ENCODE measurements at places on chromosomes 11 and 22. TPM values are rescaled to one million over a fixed set of nuclear protein-coding genes. Genes with fewer than 3 reads are reported as not detected.
A peak's percentile ranks its signal among the peaks of the same experiment; 100 is the strongest.

DNA sequence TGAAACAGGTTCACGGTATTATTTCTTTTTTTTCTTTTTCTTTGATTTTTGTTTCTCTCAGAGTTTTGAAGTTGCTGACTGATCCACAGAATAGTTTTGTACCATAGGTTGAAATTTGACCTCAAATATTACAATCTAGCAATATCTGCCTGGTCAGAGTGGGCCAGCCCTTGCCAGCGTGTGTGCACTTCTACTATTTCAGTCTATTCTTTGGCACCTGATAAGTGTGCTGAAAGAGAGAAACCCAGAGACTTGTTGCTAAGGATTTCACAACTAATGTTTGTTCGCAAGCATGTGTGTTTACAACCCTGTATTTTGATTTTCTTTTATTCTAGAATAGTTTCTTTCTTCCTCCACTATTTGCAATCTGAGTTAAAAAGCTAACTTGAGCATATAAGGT, 1125.2 kb upstream of the CNTN5 start:
- DNase-seq: no peak

DNA sequence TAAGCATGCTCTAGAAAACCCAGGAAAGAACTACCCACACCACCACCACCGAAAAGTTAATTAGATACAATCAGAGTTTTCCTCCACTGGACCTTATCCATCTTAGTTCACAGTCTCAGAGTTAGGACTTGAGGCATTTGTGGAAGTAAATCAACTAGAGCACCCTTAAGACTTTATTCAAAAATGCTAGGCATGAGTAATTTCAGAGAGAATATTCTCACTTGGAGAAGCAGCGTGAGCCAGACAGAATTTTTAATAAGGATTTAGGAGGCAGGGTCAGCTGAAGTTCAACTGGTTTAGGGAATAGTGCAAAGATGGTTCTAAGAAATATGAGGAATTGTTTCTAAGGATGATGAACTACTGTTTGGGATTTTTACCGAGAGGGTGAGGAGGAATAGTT, 1.2 kb upstream of the OLFML1 start:
- no peak for DNase-seq

Gene KRTAP5-10
- total RNA-seq: not detected

Gene NNMT
- 3.4 TPM for total RNA-seq

- DNase-seq: no peak
Measured at GRCh38 chr11:127390465-127390864, 389.9 kb upstream of the KIRREL3 start.

- DNase-seq: no peak
Measured at GRCh38 chr22:31952472-31952871, 8.1 kb downstream of the YWHAH start.

DNA sequence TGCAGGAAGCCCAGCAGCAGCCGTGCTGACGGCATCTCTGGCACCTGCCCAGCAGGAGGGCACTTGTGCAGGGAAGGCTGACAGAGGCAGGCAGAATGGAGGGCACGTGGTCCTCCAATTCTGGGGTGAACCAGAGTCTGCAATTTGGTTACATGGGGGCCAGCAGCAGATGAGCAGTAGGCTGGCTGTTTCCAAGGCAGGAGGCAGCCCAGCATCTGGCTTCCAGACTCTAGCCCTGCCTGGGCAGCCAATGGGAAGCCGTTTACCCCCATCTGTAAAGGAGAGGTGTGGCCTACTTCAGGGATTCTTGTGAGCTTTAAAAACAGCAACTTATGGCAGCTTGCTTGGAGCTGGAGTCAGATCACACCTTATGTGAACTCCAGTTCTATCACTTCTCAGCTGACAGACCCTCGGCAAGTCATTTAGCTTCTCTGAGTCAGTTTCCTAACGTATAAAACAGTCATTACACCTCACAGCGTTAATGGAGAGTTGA, 27.9 kb upstream of the RASL10A start:
- DNase-seq: no peak

Gene HPX
- 9.6 TPM for total RNA-seq

DNA sequence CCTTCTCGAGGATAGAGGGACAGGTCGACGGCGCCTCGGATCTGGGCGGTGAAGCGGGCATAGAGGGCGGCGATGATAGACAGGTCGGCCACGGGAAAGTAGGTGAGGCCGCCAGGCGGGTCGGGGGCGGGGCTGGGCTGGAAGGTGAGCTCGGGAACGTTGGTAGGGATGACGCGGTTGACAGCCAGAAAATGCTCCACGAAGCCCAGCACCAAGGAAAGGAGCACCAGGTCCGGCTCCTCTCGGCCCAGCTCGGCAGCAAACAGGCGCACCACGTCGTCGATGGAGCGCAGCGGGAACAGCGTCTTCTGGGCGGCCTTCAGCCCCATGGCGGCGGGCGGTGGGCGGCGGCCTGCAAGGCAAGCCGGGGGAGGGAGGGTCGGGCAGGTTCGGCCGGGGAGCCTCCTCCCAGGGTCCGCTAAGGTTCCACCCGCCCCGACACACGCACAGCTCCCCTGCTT, 540 bp downstream of the MEN1 start:
- peak; percentile 62 for DNase-seq

- DNase-seq: no peak
Measured at GRCh38 chr22:32444068-32444467, 20.2 kb downstream of the BPIFC start.

Gene DSCAML1
- total RNA-seq: 0.07 TPM

Gene CECR2
- total RNA-seq: 178 TPM

Gene TNNT3
- not detected for total RNA-seq

DNA sequence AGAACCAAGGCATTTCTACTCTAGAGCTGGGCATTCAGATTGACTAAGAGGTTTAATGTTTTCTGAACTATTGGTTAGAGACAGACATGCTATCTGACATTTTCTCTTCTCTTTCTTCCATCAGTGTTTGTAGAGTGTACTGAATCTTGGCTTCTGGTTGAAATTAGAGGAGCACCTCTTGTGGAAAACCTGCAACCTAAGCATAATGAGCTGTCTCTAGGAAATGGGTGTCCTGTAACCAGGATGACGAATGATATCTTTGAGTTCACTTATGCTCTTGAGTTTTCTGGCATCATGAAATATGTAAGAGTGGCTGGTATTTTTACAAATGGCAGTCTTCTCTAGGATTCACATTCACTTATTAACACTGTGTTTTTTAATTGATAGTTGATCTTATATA, 19.4 kb downstream of the OOSP4A start:
- DNase-seq: no peak

- no peak for DNase-seq
Measured at GRCh38 chr11:2143799-2144543, 4.8 kb upstream of the IGF2 start.

Gene C22orf15
- total RNA-seq: not detected

Gene ANO5
- 5.4 TPM for total RNA-seq

- no peak for DNase-seq
Measured at GRCh38 chr11:9462172-9462799, 1.5 kb downstream of the ZNF143 start.

GRCh38 chr11:69521457-69521856, 40.0 kb downstream of the LINC01488 start:
- no peak for DNase-seq

- DNase-seq: no peak
Measured at GRCh38 chr11:43486141-43486540, 127.4 kb downstream of the TTC17 start.

GRCh38 chr22:35638001-35638400, 10.2 kb upstream of the APOL6 start:
- DNase-seq: no peak

Gene POLDIP3
- 52.8 TPM for total RNA-seq

DNA sequence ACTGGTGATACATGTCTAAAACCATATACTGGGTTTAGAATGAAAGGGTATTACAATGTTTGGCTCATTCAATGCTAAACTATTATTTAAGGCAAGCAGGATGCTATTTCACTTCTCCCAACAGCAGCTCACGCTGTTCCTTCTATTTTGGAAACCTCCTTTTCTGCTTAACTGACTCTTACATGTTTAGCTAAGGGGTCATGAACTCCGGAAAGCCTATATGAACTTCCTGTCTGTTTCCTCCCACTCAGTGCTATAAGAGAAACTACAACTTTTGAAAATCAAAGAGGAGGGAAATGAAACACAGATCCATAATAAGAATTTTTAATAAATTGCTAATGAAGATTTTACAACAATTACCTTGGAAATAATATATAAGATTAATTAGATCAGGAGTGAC, 30.9 kb downstream of the SLC36A4 start:
- no peak for DNase-seq

GRCh38 chr22:46867106-46867505, 104.7 kb downstream of the TBC1D22A start:
- DNase-seq: no peak

- no peak for DNase-seq
Measured at GRCh38 chr11:130700092-130700491, 216.2 kb downstream of the SNX19 start.

DNA sequence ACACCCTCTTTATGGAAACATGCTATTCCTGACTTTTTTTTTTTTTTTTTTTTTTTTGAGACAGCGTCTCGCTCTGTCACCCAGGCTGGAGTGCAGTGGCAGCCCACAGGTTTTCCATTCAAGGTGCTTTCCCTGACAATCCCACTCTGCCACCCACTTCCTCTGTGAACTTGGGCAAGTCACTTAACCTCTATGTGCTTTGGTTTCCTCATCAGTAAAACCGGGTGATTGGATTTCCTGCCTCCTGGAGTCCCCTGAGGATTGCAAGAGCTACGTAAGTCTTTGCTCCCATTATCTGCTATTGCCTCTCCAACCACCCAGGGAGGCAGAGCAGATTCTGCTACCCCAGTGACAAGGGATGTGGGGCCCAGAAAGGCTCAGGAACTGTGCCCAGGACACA, 54.1 kb downstream of the CELSR1 start:
- DNase-seq: no peak

Gene NLRX1
- 1.7 TPM for total RNA-seq

DNA sequence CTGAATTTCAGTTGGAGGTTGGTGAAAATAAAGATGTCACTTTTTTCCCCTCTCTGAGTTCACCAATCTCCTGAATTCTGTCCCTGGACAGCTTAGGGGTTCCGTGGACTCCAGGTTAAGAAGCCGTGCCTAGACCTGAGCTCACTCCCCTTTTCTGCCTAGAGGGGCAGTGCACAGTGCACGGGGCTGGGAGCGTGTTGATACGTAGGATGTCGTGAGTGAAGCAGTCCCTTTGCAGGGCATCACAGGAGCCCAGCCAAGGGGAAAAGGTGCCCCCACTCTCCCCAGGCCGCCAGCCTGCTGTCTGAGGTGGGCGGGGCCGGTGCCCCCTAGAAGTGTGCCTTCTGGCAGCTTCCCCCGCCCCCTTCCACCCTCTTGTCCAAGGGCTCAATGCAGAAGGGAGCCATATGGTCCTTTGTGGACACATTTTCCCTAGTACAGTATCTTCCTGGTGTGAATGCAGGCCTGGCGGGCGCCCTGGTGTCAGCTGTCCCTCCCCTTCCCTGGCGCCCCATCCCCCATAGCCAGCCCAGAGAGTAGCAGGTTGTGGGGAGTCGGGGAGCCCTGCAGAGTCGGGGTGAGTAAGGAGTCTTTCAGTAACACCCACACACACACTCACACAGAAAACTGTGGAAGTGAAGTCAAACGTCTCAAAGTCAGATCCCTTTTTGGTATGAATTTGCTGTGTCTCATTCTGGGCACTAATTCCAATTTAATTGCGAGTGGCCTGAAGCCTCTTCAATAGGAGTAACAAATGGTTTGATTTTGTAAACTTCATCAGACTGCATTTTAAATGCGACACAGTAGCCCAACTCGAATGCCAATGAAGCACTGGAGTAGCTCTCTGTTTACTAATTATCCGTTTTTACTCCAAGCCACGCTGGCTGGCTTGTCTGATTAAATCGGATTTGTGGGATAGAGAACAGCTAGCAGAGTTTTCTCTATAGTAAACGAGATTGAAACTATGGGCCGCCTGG, 67.5 kb upstream of the NNMT start:
- peak; percentile 48 for DNase-seq

- DNase-seq: peak; percentile 71
Measured at GRCh38 chr11:17906436-17906835, 106.4 kb downstream of the SERGEF start.

Gene HEPACAM
- not detected for total RNA-seq

DNA sequence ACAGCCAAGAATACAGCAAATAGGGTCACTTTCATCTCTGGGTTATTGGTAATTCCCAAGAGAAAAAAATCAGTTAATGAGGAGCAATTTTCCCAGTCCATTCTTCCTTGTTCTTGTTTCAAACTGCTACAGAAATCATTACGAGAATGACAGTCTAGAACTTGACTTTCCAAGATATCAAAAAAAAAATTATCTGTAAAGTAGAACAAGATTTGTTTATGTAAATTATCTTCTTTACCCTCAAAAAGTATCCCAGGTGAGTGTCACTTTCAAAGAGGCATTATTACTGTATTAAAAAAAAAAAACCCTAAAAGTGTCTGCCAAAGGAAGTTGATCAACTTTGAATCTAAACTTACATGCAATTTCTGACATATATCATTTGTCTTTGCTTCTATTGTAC, at the start of gene OR5W2:
OR5W2 (minus strand) TSS at position 101 of the 400 bp plus-strand sequence; CDS start at position 101, 0 bp downstream.
- no peak for DNase-seq

DNA sequence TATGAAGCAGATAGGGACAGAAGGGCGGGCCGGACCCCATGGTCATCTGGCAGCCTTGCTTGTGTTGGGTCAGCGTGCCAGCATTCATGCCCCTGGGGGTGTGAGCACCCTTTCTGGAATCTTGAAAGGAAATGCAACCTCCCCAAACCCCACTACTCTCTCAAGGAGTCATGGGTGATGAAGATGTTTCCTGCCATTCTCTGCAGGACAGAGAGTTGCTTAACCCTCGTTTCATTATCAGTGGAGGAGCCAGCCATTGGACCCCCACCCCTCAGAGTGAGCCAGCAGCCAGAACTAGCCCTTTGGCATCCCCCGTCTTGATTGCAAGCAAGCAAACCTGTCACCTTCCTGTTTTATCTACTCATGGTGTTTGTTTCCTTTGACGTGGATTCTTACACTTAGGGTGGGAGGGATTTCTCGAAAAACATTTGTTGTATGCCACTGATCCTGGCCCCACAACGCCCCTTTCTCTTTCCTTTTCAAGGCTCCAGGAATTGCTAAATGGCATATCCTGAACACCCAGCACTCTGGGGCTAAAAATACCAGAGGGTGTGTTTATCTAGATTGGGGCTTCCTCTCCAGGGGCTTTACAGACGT, 258.3 kb downstream of the ETS1 start:
- no peak for DNase-seq

- DNase-seq: peak; percentile 21
Measured at GRCh38 chr11:9315078-9315688, 790 bp upstream of the TMEM41B start.

GRCh38 chr11:20672575-20672974, 3.2 kb downstream of the NELL1 start:
- no peak for DNase-seq

GRCh38 chr11:25583596-25583995, 748.3 kb upstream of the ANO3 start:
- no peak for DNase-seq

Measured in glutamatergic neuron (in vitro differentiated cells).